ENCODE measurements at places on chromosomes 7 and 10.
A peak's percentile ranks its signal among the peaks of the same experiment; 100 is the strongest.

GRCh38 chr7:44814919-44815318 lies 18.4 kb downstream of the PPIA start:
- no peak for DNase-seq

- DNase-seq: no peak
These were observed 47.5 kb downstream of the ZNF680 start for GRCh38 chr7:64515330-64515729.

DNA sequence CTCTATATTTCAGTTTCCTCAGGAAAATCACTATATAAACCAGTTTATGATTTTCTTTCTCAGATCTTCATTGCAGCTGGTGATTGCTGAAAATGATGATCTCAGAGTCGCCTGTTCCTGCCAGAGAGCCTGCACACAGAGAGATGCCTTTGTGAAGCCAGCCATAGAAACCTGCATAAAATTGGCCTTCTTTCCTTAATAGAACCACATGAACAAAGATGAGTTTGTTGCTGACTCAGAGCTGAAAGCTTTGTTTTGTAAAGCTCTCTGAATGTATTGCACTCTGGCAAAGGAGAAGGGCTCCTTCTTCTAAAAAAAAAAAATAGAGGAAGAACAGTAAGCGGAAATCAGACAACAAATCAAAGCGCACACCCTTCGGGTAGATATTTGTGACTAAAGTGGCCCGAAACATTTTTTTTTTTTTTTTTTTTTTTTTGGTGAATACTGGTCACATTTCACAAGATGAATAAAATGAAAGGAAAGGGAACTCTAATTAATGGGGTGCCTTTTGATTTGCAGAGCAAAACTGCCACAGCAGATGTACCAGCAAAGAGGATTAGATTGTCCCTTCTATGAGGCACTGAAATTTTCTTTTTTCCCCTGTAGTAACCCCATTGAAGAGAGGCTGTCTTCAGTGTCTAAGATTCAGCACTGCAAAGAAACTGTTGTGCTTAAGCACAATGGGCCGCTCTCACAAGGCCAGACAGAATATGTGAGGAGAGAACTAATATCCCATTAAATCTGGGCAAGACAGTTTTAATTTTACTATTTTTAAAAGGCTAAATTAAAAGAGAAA lies 75.1 kb upstream of the PTPRZ1 start:
- DNase-seq: no peak

DNA sequence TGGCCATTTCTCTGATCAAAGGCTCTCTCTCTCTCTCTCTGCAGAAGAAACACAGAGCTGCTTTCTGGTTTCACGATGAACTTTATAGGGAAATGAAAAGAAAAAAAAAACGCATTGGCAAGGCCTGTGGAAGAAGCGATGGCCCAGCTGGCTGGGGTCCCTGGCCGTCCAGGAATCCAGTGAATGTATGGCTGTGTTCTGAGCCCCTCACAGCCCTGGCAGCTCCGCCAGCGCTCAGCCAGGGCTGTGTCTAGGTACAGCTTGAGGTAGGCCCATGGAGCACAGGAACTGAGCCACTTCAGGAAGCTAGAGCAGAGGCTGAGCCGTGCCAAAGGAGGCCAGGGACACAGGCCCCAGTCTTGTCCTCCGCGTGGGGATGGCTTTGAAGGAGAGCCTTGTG lies 13.1 kb upstream of the UCMA start:
- DNase-seq: no peak

GRCh38 chr7:128366986-128367385 lies 5.5 kb upstream of the PRRT4 start:
- DNase-seq: no peak

DNA sequence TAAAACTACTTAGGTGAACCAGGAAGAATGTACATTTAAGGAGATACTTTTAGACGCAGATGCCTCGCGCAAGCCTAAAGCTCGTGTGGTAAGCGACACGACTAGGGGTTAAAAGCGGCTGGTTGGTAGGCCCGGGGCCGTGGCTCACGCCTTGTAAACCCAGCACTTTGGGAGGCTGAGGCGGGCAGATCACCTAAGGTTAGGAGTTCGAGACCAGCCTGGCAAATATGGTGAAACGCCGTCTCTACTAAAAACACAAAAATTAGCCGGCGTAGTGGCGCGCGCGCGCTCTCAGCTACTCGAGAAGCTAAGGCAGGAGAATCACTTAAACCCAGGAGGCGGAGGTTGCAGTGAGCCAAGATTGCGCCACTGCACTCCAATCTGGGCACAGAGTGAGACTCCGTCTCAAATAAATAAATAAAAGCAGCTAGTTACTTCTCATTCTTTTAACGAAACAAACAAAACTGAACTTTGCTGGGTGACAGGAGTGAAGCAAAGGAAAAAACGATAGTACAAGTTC lies 879 bp downstream of the NUDT5 start:
- DNase-seq: peak; percentile 22

DNA sequence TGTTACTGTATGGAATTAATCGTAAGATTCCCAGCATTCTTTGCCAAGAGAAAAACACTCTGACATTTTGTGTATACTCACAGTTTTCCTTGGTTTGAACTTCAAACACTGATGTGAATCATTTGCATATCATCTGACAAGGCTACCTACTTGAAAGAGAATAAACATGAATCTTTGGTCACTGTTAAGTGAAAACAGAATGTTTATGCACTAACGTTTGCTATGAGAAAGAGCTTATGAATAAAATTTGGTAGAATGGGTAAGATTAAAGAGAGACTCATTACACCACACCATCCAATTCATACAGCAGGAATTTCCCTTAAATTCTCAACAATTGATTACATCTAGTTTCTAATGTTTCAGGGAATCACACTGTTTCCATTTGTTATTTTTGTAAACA lies 46.6 kb downstream of the MACC1 start:
- DNase-seq: no peak

DNA sequence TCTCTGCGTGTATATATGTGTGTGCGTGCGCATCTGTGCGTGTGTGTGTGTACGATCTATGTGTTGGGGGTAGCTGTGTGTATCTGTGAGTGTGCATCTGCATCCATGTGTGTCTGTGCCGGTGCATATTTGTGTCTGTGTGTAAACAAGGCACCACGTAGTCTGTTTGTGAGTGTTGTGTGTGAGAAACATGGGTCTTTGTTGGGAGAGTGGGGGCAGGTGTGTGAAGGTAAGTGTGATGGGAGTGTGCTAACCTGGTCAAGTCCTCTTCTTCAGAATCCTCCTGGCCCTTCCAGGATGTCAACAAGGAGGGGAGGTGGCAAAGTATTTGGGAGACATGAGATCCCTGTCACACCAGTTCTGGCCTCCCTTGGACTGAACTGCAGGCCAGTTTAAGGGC lies 87.2 kb downstream of the HIF1AN start:
- no peak for DNase-seq

DNA sequence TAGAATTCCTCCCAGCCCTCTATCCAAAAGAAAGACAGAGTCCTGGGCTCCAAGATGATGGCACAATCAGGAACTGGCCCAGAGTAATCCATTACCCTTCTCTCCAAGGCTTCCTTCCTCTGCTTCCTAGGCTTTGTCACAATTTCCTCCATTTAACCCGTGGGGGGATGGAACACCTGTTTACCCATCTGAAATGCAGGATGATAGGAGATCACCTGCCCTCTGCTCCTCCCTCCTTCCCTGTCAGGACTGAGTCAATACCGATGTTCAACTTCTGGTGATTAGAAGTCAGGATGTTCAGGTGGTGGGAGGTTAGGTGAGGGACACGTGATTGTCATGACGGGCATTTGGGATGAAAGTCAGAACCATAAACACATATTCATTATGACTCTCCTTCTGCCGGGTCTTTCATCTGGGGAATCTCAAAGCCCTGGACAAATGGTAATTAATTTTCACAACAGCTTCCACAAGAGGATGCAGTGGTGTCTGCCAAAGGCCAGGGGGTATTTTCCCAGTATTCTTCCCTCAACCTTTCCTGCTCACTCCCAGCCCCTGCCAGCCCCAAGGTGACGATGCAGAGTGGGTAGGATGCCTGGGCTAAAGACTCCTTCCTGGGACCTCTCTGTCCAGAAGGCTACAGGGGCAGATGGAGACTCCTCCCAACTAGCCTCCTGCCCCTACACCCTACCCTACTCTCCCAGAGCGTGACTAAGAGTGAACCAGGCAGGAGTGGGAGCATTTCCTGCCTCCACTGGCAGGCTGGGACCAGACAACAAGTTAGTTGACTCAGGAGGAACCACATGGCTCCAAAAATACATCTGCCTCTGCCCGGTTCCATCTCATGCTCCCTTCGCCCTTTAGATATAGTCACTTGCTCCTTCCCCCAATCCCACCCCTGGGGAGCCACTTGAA lies 27.9 kb downstream of the DUSP5 start:
- no peak for DNase-seq

DNA sequence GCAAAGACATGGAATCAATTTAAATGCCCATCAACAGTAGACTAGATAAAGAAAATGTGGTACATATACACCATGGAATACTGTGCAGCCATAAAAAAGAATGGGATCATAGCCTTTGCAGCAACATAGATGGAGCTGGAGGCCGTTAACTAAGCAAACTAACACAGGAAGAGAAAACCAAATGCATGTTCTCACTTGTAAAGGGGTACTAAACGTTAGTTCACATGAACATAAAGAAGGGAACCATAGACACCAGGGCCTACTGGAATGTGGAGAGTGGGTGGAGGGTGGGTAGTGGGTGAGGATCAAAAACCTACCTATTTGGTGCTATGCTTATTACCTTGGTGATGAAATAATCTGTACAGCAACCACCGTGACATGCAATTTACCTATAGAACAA lies 78.4 kb upstream of the GSDME start:
- DNase-seq: no peak

DNA sequence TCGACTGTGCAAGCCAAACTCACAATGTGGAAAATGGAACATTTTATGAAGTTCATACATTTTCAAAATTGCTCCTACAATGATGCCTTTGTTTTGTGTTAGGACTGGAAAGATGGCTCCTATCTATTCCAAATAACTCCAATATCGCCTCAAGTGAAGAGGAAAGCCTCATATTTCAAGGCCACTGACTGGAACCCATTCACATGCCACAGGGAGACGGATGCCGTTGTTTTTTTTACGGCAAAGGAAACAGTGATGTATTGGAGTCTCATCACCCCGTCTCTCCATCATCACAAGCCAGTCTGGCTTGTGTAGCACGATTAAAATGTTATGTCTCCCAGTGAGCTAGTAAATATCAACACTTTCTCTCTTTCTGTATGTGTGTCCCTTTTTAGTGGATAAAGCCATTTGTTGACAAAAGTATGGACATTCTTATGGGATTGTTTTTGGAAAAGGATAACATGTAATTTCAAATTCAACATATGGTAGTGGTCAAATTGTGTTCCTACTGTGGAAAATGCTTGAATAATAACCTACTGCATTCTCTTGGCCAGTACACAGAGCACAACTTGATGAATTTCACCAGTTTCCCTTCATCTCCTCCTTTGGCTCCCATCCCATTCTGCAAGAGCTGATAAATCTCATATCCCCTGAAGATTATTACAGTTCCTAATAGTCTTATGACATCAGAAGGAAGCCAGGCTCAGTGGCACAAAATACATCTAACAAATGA lies 109.5 kb upstream of the PITRM1 start:
- no peak for DNase-seq

DNA sequence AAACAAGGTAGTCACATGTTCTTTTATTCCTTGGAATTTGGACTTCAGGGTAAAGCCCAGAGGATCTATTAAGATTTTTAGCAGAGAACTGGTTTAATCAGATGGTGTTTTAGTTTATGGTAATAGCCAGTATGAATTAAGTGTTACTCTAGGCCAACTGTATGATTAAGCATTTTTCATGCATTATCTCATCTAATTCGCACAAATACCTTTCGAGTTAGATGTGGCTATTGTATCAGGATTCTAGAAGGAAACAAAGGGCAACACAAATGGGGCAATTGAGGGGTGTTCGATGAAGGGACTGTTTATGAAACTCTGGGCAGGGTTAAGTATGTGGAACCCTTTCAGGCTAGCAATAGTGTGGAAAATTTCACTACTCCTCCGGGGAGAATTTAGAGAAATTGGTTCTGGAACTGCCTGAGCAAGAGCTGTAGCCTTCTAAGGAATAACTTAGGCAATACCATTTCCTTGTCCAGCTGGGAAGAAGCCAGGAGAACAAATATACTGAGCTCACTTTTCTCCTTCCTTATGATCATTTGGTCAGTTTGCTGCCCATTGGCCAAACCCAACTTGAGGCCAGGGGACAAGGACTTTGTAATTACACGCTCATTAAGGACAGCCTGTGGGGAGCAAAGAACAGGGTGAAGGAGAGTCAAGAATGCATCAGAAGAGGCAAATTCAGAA lies 319.0 kb upstream of the FZD1 start:
- no peak for DNase-seq

- no peak for DNase-seq
These were observed 5.3 kb upstream of the DENND10 start for GRCh38 chr10:119098576-119098975.

DNA sequence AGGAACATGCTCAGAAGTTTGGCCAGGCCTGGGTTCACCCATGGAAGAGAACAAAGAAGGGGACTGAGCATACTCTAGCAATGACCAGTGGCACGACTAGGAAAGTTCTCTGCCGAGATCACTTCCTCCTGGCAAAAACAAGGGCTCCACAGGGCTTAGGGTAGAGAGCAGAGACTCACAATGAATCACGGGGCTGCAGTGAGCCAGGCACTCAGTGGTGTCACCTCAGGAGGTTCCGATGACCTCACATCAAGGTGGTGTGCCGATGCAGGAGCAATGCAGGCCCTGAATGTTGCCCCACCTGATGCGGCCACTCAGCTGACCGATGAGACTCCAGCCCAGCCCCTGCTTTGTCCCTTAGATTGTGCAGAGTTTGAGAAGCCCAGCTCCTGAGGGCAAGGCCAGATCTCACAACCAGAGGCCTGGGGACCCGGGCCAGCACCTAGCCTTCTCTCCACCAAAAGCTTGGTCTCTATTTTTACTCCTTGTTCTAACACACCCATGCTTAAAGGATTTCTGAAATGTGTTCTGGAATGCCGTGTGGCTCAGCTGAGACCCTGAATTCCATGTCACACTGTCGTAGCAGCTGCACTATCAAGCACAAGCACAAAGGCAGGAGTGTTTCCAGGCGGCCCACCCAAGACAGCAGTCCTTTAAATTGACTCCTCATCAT lies 60.9 kb downstream of the COBL start:
- no peak for DNase-seq

- DNase-seq: no peak
These were observed 724 bp downstream of the CFAP46 start for GRCh38 chr10:132941640-132942051.

GRCh38 chr10:77801474-77802161 lies 124.9 kb downstream of the DLG5 start:
- DNase-seq: no peak

- DNase-seq: no peak
These were observed 52.8 kb downstream of the DLG5 start for GRCh38 chr10:77873536-77874380.

DNA sequence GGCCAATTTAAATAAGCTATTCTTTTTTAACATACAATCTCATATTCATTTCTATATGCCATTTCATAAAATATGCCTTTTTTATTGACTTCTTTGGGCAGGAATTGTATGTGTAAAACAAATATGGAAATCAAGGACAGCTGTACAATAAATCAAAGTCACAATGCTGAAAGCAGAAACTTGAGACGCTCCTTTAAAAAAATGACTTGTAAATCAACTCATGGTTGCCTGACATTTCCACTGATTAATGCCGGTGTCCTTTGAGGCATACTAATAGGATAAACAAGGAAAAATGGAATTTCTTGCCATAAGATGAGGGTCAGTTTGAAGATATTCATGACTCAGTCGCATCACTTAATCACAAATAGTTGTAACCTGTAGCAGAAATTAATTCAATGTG lies 247.4 kb upstream of the TEX47 start:
- DNase-seq: no peak

All from activated naive CD4-positive, alpha-beta T cell (primary cell).